NCI-H2029 (cell line): ENCODE measurements at places on chromosomes 6 and 20.

GRCh38 chr6:133977983-133978895, 25.2 kb downstream of the TBPL1 start:
- no peak for DNase-seq

- no peak for DNase-seq
Observed at GRCh38 chr6:145015739-145016558, 719.4 kb downstream of the EPM2A start.

DNA sequence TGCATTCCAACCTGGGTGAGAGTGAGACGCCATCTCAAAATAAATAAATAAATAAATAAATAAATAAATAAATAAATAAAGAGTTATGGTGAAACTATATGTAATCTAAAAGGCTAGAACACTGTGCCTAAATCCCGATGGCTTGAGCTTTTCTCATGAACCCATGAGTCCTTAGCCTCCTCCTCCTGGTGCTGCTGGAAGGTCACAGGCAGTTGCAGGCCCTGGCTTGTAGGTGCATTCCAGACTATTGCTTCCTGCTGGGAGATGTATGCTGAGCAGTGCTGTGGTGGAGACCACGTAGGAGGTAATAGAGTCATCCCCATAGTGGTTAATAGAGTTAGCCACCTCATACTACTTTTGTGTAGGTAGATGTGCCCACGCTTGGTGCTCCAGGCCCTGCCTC, 12.5 kb downstream of the PTK7 start:
- DNase-seq: no peak

DNA sequence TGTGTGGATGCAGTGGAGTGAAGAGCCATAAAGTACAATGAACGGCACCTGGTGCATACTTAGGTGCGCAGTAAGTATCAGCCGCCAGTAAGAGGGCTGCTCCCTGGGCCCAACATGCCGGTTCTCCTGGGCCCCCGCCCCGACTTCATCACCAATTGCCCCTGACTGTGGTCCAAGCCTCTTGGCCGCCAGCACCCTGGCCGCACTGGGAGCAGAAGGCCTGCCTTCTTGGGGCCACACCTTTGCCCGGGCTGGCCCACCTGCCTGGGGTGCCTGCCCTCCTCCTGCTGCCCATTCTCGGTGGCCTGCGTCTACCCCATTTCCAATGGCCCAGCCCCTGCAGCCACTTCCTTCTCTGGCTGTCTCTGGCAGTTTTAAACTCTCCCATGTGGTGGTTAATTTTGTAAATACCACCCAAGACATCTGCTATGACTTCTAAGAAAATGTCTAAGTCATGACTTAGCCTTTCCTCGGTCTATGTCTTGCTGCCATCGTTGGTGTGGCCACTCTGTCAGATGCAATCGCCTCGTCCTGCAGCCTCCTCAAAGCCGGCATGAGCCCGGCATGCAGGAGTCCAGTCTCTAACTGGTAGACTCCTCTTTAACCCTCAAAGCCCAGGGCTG, 36.8 kb downstream of the PMEPA1 start:
- DNase-seq: no peak

DNA sequence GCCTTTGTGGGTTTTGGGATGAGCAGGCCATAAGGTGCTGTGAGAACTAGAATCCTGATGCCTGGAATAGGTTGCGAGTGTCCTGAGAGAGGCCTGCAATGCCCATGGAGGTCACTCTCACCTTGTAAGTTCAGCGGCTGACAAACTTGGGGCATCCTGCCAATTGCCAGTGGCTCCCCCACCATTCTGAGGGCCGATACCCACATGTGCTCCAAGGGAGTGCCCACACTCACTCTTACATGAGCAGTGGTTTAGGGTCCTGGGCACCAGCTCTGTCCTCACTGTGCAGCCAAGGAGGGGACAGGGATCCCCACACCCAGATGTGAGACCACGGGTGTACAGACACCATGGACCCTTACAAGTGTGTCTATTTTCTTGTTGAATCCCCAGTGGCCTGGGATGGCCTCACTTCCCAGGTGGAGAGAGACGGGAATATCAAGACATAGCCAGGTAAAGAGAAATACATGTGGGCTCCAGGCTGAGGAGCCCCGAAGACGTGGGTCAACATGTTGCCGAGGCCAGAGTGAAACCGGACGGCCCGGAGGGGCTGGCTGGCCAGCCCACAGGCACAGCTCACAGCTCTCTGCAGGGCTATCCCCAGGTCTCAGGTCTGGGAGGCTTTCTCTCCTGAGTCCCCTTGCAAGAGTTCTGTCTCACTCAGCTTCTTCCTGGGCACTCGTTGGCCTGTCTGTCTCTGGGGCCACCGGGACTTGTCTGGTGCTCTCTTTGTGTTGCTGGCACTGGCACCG, 2.0 kb upstream of the CST9 start:
- no peak for DNase-seq

DNA sequence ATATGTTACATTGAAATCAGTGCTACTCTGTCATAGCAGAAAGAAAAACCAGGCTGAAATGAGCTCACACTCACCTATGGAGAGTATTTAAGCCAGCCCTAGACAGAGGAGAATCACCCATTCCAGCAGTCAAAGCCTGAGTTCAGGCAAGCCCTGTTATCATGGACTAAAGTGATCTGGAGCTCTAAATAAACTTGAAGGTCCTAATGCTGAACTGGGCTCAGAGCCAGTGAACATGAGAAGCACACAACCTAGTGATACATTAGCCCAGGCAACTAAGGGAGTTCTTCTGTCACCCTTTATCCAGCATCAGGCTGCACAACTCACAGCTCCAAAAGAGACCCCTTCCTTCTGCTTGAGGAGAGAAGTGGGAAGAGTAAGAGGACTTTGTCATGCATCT, 425.0 kb downstream of the COL12A1 start:
- DNase-seq: no peak

DNA sequence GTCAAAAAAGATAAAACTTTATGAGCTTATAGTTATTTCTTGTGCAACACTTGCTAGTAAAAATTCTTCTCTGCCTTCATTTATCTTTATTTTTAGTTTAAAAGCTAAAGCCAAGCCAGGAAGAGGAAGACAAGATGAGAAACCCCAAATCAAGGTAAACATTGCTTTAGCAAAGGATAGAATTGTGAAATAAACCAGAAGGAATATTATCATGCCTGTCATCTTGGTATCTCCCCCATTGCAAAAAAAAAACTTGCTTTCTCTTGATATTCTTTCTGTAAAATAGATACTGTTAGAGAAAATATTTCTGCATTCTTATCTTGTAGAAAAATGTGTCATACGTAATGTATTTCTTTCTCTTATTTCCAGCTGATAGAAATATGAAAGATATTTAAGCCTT, 432.8 kb downstream of the GJA1 start:
- no peak for DNase-seq
